ENCODE measurements at places on chromosomes 1 and 21.

- DNase-seq: peak; percentile 78
Measured at GRCh38 chr1:246631426-246631825, 65.2 kb downstream of the CNST start.

GRCh38 chr1:155938220-155938627, 3.2 kb upstream of the RXFP4 start:
- peak; percentile 78 for DNase-seq

DNA sequence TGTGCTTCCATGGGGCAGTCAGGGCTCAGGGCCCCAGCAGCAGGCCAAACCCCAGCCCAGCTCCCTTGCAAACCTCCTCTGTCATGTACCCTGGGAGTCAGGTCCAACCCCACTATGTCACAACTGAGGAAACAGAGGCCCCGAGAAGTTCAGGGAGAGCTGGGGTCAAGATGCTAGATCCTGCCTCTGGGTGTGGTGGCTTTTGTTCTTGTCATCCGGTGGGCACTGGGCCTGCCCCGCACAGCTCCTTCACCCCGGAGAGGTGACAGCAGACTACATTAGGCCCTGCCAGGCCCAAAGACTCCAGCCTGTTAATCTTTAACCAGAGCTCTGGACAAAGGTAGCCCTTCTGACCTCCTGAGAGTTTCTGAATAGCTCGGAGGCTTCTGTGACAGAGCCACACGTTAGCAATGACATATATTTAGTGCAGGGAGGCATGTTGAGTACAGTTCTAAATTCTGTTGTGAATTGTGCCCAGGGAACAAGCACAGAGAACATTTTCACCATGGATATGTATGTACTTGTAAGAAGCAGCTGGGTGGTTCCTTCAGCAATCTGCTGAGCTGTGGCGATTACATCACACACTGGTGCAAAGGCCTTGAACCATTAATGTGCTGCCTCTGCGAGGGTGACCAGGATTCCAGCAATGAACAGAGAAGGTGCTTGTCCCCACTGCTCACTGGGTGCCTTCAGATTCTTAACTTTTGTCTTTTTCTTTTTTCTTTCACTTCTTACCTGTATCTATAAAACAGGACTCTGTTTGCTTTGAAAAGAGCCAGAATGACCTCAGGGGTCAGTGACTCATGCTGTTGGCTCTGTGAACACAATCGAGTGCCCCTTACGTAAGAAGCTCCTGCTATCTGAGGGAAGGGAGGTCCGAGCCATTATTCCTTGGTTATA, 102.8 kb downstream of the RHOU start:
- peak; percentile 57 for DNase-seq

DNA sequence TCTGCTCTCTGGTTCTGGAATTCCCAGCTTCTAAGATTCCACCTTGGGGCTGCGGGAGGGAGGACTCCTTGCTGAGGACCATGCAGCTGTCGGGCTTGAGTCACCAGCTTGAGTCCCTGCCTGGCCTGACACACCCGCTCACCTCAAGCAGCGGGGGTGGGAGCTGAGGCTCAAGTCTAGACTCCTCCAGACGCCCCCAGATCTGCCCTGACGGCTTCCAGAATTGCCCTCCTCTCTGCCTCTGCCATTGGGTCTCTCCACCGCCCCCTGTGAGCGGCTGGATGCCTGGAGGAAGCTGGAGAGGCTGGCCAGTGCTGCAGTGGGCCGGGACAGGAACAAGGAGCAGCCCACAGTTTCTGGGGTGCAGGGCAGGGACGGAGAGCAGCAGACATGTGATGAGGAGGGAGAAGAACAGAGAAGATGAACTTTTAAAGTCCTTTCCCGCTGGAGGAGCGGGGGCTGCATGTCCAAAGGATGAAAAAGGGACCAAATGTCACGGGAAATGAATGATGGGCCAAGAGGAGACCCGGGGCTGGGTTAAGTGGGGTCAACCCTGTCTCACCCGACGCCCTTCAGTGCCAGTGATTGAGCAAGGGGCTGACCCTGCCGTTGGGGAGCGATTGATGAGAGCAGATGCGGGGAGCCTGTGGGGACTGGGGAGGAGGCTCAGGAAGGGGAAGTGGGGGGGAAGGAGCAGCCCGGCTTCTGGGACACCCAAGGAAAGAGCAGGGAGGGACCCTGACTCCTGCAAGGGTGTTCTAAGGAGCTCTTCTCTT, 13.5 kb downstream of the CRABP2 start:
- peak; percentile 52 for DNase-seq

DNA sequence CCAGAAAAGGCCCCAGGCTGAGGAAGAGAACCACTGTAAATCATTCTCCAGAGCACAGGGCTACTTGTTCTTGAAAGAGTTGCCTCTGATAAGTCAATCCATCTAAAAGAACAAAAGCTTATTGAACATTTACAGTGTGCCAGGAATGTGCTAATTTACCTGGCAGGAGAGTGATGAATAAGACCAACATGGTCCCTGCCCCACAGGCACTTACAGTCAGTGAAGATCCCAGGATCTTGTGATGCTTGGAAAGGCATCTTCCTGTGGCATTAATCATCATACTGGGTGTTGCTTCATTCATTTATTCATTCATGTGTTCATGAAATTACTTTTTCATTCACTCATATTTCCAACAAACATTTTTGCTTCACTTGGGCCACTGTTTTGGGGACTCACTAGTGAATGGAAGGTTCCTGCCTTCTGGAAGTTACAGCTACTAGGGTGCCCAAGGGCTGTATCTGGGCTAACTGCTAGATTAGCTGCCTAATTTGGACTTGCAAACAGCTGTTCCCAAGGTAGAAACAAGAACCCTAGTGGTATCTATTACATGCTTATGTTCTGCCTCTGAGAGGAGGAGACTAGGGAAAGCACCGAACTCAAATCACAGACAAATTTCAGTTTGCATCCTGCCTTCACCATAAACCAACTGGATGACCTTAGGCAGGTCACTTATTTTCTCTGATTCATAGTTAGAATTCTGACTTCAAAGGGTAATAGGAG, 133.5 kb downstream of the CLIC6 start:
- no peak for DNase-seq

DNA sequence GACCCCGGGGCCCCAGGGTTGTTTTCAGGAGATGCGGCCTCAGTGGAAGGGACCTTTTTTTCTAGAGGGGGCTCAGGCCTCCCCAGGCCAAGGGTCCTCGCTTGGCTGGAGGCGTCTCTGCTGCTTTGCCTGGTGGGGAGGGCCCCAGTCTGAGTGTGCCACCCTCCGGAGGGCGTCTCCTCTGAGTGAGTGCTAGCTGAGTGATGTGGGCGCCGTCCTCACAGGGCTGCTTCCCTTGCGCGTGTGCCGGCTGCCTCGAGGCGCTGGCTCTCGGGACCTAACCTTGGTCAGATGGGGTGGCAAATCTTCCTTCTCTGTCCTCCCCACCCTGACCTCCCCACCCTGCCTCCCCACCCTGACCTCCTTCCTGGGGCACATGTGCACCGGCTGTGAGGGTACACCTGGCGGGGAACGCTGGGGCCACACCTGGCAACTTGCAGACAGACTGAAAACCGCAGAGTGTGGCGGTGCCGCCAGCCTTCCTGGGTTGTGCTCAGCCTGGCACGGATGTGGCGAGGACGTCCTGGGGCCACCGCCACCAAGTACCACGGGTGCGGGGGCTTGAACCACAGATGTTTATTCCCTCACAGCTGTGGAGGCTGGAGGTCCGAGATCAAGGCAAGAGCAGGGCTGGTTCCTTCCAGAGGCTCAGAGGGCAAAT, 93.0 kb upstream of the TTC34 start:
- DNase-seq: no peak

DNA sequence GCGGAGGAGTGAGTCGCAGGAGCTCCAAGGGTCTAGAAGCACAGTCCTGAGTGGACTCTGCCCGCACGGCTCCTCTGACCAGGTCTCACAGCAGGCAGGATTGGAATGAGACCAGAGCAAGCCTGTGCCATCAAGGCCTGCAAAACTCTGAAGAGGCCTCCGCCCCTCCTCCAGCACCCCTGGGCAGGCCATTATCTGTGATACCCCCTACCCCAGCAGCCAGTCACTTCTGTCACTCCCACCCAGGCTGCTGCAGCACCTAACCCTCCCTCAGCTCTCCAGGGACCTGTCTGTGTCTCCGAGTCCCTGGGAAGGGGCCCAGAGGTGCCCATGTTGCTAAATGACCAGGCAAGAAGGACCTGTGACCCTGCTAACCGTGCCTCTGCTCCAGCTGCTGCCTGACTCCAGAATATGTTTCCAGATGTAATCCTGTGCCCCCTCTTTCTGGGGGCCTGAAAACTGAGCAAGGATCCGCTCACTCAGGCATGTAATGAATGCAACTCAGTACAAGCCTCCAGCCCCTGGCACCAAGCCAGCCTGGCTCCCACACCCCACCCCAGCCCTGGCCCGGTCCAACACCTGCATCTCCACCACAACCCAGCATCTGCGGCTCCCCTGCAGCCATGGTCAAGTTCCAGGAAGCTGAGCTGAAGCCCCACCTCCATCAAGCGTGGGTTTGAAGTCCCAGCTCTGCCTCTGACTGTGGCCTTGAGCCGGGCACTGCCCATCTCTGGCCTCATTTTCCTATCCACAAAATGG, 22.1 kb upstream of the COL16A1 start:
- DNase-seq: no peak

DNA sequence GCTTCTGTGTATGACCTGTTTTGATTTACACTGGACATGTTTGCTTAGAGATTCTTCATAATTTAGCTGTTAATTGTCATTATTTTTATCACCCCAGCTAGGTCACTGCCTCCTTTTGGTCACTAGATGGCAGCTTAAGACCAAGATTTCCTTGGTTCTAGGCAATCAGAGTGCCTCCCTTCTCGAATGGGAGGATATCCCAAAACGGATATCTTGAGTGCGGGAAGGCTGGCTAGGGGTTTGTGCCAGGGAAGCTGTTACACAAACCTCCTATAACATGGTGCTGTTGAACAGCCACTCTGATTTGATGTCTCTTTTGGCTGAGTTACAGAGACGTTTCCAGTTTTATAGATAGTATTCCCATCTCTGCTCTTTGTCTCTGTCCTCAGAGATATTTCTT, 283.5 kb downstream of the S1PR1 start:
- DNase-seq: peak; percentile 37

DNA sequence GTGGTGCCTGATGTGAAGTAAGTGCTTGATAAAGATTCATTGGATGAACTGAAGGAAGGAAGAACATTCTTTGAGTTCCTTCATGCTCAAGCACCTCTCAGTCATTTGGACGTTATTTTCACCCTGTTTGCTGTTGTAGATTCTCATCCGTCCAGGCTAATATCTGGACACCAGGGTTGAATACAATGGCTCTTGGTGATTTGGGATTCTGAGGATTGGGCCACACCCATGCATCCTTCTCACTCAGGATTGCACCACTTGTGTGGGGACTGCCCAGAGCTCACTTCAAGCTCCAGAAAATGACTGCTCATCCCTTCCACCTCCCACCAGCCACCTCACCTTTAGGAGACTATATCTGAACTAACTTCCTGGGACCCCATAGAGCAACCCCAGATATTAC, 117.1 kb upstream of the IPO9 start:
- no peak for DNase-seq

- no peak for DNase-seq
Measured at GRCh38 chr1:184748740-184749139, 5.9 kb downstream of the EDEM3 start.

- peak; percentile 64 for DNase-seq
Measured at GRCh38 chr1:201781437-201781836, 47.5 kb upstream of the IPO9 start.

GRCh38 chr1:107530543-107530942, 389.7 kb downstream of the NTNG1 start:
- DNase-seq: no peak

- DNase-seq: peak; percentile 28
Measured at GRCh38 chr1:204746838-204747442, 61.4 kb upstream of the LRRN2 start.

GRCh38 chr1:236472850-236473788, 50.7 kb upstream of the LGALS8 start:
- no peak for DNase-seq

- no peak for DNase-seq
Measured at GRCh38 chr1:54971317-54971791, 9.1 kb upstream of the TMEM61 start.

- no peak for DNase-seq
Measured at GRCh38 chr1:170063109-170063826, 11.2 kb downstream of the KIFAP3 start.

DNA sequence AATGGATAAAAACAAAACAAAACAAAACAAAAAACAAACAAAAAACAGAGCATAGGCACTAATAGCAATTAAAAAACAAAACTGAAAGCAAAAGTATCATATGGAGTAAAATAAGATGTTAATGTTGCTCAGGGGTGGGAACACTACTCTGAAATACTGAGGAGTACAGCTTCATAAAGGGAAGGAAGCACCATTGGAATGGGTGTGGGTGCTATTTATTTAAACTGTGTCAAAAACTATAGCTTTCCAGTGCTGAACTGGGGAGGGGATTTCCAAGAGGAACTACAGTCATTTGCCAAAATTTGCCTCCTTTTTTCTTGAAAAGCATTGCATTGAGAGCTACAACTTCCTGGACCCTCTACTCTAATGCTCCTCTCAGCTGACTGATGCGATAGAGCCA, 40.0 kb downstream of the SPTA1 start:
- no peak for DNase-seq

DNA sequence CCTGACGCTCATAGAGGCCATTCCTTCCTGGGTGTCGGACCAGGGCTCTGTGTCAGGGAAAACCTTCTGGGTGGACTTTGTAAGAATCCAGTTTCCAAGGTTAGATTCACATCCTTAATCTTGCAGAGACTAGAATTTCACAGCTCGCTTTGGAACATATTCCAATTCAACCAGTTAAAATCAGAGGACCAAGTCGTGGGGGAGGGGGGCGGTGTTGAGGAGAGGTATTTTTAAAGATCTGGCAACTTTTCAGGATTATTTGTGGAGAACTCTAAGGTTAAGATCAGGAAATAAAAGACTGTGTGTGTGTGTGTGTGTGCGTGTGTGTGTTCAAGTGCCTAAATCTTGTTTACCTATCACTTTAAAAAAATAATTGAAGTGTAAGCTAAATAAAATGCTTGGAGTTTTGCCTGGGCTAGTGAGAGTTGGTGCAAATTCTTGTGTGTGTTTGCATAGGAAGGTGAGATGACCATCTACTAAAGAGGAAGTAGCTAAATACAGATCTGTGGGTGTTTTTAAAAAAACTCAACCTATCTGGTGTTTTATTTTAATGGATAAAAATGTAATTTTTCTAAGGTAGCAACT, 21.8 kb downstream of the TENT5C start:
- no peak for DNase-seq

- no peak for DNase-seq
Measured at GRCh38 chr1:43937179-43937865, 3.7 kb downstream of the ARTN start.

DNA sequence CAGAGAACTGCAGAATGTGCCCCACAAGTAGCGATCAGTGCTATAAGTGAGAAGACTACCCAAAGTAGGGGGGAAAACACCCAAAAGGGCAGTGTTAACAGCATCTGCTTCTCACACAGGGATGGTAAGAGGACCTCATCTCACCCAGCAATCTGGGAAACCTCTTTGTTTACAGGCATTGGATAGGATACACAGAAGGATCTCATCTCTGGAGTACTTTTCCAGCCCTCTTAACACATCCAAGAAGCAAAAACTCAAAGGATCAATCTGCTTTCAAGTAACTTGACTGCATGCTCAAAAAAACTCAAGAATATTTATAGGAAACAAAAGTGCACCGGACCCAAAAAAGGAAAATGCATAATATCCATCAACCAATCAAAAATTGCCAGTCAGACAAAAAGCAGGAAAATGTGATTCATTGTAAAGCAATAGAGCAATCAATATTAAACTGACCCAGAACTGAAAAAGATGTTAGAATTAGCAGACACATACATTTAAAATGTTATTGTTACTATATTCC, 311.0 kb upstream of the CXADR start:
- no peak for DNase-seq

- DNase-seq: no peak
Measured at GRCh38 chr1:160542303-160542945, 19.4 kb upstream of the SLAMF6 start.
